NCI-H1048 (cell line): ENCODE measurements at places on chromosomes 16 and 17.
A peak's percentile ranks its signal among the peaks of the same experiment; 100 is the strongest.

DNA sequence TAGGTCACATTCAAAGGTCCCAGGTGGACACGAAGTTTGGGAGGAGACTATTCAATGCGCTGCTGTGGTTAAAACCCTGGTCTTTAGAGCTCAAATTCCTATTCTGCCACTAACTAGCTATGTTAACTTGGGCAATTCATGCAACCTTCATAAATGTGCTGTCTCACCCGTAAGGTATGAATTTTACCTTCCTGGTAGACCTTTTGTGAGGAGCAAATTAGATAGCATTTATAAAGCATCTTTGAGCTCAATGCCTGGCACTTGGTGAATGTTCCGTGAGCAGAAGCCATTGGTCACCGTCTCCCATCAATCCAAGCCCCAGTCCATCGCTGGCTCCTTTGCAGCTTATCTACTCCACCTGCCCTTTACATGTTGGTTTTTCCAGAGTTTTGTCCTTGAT is 16.6 kb downstream of the CHD9NB start:
- DNase-seq, result no peak

DNA sequence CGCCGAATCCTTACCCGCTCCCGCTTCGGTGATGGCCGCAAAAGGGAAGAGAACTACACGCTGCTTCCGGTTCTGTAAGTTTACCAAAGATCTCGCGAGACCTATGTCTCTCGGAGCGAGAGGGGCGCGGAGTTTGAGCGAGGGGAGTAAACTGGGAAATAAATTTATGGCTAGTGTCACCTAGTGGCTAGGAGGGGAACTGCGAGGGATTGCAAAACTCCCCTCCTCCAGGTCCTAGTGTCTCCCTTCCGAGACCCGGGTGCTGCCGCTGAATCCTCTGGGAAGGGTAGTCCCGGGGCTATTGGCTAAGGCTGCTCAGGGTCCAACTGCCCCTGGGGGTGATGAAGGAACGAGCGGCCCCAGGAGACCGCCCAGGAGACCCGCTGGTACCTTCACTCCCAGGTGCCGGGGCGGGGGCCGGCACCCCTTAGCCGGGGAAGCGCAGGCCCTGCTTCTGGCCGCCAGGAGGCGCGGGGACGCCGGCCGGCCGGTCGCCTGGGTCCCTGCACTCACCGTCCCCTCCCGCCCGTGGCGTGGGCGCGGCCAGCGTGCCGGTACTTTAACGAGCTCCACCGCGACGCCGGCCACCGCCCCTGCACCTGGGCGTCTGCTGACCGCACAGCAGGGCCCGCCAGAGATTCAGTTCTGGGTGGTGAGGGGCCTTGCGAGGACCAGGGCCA is at the start of gene RPL26:
TSS of gene RPL26 (minus strand) at position 51 of the 680 bp plus-strand sequence. CDS start 883 bp downstream, outside the sequence.
- DNase-seq, result peak; percentile 94

- no peak for DNase-seq
Measured at GRCh38 chr16:50273888-50274325, 7.6 kb downstream of the ADCY7 start.

DNA sequence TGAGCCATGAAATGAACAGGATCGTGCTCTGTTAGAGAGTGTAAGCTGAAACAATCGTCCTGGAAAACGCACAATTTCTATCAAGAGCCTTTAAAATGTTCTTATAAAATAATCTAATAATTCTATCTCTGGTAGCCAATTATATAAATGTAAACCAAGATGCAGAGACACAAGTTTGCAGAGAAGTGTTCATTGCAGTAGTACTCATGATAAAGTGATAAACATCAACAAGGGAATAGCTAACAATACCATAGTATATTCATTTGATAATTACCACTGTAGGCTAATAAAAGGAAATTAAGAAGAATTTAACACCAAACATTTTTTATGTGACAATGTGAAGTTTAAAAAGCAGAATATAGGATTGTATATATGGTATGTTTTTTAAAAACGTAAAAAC is 12.4 kb downstream of the NACA2 start:
- no peak for DNase-seq

- no peak for DNase-seq
Measured at GRCh38 chr16:23081675-23082119, 67.6 kb downstream of the USP31 start.

DNA sequence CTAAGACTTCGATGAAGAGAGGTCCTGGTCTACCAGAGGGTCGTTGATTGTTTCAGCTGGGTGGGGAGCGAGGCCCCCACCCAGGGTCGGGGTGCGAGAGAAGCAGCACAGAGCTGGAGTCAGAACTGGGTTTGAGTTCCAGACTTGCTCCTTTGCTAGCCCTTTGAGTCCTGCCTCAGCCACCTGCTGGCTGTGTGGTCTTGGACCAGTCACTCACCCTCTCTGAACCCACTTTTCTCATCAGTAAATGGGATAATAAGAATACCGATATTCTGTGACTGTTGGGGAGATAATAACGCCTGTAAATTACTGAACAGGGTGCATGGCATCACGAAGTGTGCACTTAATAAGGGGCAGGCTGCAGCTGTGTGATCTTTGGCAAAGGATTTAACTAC is 427 bp upstream of the MMP28 start:
- no peak for DNase-seq

GRCh38 chr16:11306997-11307638 is 26.0 kb upstream of the PRM1 start:
- DNase-seq, result no peak

- no peak for DNase-seq
Measured at GRCh38 chr17:41785859-41786226, 668 bp downstream of the JUP start.

DNA sequence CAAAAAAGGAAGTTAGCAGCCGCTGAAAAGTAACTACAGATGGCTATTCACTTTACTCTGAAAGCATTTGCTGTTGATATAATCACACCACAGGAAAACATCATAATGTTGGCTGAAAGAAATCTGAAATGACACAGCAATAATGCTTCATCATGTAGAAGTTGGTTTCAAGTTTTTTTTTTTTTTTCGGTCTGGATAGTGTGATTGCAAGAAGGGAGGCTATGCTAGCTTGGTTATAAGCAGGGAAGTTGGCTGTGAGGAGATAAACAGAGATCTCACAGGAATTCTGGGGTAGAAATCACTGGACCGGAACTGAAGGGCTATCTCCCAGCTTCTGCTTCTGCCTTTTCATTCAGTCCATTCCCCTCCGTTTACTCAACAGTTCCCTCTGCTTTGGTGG is 57.9 kb downstream of the MYO1D start:
- no peak for DNase-seq

GRCh38 chr17:30256756-30257506 is 21.4 kb upstream of the SLC6A4 start:
- DNase-seq, result no peak

GRCh38 chr16:17899141-17899540 is 428.4 kb upstream of the XYLT1 start:
- no peak for DNase-seq

- DNase-seq, result no peak
Measured at GRCh38 chr16:86232496-86232895, 277.8 kb upstream of the FOXF1 start.

GRCh38 chr16:68450741-68451255 is 2.5 kb upstream of the SMPD3 start:
- no peak for DNase-seq

- no peak for DNase-seq
Measured at GRCh38 chr16:8686879-8687278, 12.5 kb downstream of the ABAT start.

- no peak for DNase-seq
Measured at GRCh38 chr16:84700446-84701300, 873 bp downstream of the USP10 start.

- DNase-seq, result no peak
Measured at GRCh38 chr16:56691885-56692284, 9.6 kb downstream of the MT1X start.

DNA sequence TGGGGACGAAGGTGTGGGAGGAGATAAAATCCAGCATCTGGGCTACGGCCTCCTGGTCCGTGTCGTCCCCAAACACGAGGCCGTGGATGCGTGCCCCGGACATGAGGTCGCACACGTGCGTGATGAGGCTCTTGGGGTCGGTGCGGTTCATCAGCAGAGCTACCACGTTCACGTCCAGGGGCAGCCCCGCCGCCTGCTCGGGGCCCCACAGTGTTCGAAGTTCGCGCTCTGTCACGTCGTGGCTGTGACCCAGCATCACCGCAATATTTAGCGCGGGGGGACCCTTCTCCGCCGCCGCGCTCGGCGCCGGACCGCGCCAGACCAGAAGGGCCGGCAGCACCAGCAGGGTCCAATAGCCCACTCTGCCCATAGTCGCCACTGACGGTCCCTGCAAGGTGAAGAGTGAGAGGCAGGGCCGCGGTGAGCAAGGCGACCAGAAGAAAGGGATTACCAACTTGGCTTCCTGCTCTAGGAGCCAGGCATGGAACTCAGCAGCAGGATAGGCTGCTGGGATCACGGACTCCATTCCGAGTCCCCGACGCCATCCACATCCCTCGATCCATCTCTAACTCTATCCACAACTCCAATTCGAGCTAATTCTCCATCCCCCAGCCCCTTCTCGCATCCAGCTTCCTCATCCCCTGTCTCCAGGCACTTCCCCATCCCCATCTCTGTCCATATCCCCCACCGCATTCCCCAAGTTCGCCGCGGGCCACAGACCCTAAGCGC is 2.0 kb downstream of the GRIN2A start:
- DNase-seq, result no peak

GRCh38 chr17:73770115-73770848 is 126.0 kb upstream of the SDK2 start:
- no peak for DNase-seq

- DNase-seq, result no peak
Measured at GRCh38 chr17:42669977-42670788, 6.6 kb downstream of the PLEKHH3 start.

GRCh38 chr17:53807286-53807685 is 15.4 kb upstream of the KIF2B start:
- no peak for DNase-seq

GRCh38 chr16:11593581-11593980 is 6.9 kb upstream of the LITAF start:
- DNase-seq, result no peak

GRCh38 chr16:5205361-5206040 is 107.9 kb upstream of the EEF2KMT start:
- DNase-seq, result no peak
